ENCODE measurements at places on chromosomes 6 and 20. TPM values are rescaled to one million over a fixed set of nuclear protein-coding genes. Genes with fewer than 3 reads are reported as not detected.

Gene MROH8
- 1.1 TPM for total RNA-seq

Gene LTA
- not detected for total RNA-seq

Gene SOX4
- 12.3 TPM for total RNA-seq

Gene CARMIL1
- 9.8 TPM for total RNA-seq

Gene ATP6V1G2
- 0.40 TPM for total RNA-seq

Gene C20orf144
- total RNA-seq = 0.10 TPM

Gene IL17A
- not detected for total RNA-seq

Gene SIRPD
- total RNA-seq = not detected

Gene JAG1
- 52.7 TPM for total RNA-seq
